Brain microvascular endothelial cell (primary cell): ENCODE measurements at places on chromosomes 6 and 20.

GRCh38 chr6:113292646-113293422, 564.3 kb upstream of the MARCKS start:
- no peak for DNase-seq

DNA sequence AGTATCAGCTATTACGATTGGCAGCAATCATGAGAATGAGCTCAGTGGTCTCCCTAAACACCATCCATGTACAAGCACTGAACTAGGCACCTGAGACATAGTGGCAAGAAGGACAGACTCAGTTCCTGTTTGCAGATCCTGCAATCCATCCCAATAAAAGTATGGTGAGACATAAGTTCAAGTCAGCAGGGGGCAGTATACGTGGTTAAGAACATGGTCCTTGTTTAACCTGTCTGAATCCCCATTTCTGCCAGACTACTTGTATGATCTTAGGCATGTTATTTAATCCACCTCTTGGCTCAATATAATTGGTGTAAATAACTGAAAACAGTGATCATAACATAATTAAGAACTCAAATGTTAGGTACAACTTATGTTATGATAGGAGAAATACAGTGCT, 33.2 kb upstream of the PNISR start:
- DNase-seq: peak; percentile 36

DNA sequence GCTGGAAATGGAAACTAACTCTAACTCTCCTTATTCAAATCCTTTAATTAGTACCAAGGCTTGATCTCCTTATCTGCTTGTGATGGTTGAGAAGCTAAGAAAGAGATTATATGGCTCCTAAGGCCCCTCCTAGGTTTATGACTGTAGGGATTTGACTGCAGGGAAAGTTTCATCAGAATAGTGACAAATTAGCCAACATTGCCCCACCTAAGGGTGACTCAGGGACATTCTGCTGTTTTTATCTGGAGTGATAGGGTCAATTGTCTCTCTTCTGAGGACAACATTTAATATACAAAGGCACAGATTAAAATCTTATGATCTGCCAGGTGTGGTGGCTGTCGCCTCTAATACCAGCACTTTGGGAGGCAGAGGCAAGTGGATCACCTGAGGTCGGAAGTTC, 138.1 kb upstream of the MARCKS start:
- peak; percentile 9 for DNase-seq

- no peak for DNase-seq
Measured at GRCh38 chr6:73985891-73986290, 289.9 kb downstream of the CD109 start.

- no peak for DNase-seq
Measured at GRCh38 chr6:3904518-3904917, 55.3 kb downstream of the FAM50B start.

DNA sequence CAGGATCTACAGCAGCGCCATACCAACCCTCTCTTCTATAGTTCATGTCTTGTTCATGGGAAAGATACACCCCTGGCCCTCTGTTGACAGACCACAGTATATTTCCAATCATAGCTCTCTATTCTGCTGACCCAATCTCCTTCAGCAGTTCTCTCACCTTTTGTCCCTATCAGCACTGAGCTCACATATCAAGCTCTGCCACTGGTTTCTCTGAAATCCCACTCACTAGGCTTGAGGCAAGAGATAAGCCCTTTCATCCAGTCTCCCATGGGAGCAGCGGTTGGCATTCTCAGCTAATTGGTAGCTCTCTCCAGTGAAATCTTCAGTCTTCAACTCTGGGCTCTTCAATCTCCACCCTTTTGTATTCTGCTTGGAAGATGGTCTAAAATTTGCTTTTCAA, 313.4 kb downstream of the GJA1 start:
- no peak for DNase-seq

GRCh38 chr6:35018182-35018519, 123.0 kb downstream of the TCP11 start:
- no peak for DNase-seq
